ENCODE measurements at places on chromosomes 5 and 9.

- DNase-seq: no peak
Measured at GRCh38 chr9:6040077-6040476, 24.7 kb upstream of the RANBP6 start.

GRCh38 chr5:168312606-168313295, 21.3 kb downstream of the WWC1 start:
- DNase-seq: no peak

DNA sequence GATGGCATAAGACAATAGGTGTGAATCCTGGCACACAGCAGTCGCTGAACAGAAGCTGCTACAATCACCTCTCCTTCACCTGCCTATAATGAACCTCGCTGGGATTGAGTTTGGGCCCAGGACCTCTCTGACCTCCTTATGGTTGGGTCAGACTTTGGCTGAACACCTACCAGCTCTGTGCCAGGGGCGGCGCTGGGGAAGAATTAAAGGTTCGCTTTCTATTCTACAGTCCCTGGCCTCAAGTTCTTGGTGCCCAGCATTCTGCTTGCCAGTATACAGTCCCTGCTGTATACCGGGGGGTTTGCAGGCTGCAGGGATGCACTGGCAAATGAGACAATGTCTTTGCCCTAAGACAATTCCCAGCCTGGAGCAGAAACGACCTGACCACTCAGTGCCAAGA, 895 bp upstream of the STRBP start:
- no peak for DNase-seq

GRCh38 chr5:146188358-146188757, 5.9 kb upstream of the LARS1 start:
- no peak for DNase-seq

DNA sequence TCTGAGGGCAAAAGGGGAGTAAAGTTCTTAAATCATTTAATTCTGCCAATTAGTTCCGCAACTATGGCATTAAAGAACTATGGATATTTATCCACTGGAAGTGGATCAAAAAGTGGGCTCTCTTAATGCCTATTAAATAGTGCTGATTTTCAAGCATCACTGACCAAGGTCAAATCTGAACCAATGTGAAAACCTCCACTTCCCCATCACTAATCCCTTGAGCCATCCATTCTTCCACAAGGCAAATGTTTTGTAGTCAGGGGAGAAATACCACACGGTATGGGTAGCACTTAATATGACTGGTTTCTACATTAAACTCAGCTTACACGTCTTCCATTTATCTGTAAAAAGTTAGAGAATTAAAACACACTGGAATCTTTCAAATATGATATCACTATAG, 57.6 kb downstream of the MLLT3 start:
- DNase-seq: no peak

DNA sequence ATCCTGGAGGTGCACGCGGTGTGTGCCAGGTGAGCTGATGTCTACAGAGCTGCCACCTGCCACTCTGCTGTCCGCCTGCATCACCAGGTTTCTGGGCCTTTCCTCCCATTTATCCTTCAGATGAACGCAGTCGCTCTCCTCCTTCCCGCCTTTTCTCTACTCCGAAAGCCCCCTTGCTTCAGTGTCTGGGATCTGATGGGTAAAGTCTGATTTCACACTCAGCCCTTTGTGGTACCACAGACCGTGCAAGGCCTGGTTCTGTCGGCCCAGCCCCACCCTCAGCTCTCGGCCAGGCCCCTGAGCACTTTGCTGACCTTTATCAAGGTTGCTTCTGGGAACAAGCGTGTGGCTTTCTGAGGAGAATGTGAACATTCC, 32.5 kb downstream of the GLT6D1 start:
- DNase-seq: no peak

DNA sequence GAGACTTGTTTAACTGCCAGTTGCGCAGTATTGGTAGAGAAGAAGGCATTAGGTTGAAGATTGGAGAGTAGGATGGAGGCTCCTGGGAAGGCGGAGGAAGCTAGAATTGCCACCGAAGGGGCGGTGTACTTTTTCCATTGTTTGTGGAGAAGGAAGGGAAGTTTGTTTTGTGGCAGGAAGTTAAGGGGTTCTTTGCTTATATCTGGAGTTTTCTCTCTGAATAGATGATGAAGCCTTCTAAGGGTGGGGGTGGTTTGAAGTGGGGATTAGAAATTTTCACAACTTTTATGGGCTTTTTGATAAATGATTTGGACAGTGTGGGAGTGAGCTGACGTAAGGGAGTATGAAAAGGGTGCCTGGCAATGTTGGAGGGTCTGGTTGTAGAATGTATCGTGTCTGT, 59.3 kb downstream of the SNX30 start:
- no peak for DNase-seq

- DNase-seq: no peak
Measured at GRCh38 chr9:35172878-35173277, 11.1 kb downstream of the UNC13B start.

DNA sequence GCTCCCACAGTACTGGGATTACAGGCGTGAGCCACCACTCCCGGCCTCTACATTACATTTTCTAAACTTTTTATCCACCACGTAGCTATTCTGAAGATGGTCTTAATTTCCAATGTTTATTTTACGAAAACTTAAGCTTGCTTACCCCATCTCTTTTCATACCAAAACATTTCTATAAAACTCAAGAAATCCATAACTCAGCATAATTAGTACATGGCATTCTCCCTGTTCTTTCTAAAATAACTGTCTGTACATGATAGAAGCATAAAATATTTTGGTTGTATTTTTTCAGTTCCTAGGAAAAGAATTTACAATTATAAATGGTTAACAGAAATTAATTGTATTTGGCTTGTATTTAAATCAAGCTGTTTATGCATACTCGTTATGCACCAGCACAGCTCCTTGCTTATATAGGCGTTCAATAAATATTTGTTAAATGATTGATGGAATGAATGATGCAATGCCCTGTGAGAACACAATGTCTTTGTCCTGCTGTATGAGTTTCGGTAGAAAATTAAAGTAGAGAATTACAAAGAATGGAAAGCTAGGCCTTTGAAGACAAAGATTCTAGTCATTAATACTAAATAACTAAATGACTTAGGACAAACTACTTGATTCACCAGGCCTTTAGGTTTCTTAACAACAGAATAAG, 384.2 kb downstream of the EFNA5 start:
- no peak for DNase-seq

Measured in stimulated activated CD4-positive, alpha-beta T cell treated with anti-CD3 and anti-CD28 coated beads, Interleukin-12 subunit alpha, Interleukin-12 subunit beta, amount 100 ng/mL, for 24 hours (primary cell).